ENCODE measurements at places on chromosomes 2 and 18.

GRCh38 chr2:25312958-25313710, 28.6 kb downstream of the DNMT3A start:
- peak; percentile 50 for DNase-seq

GRCh38 chr2:65799141-65799854, 366.9 kb upstream of the SPRED2 start:
- no peak for DNase-seq

DNA sequence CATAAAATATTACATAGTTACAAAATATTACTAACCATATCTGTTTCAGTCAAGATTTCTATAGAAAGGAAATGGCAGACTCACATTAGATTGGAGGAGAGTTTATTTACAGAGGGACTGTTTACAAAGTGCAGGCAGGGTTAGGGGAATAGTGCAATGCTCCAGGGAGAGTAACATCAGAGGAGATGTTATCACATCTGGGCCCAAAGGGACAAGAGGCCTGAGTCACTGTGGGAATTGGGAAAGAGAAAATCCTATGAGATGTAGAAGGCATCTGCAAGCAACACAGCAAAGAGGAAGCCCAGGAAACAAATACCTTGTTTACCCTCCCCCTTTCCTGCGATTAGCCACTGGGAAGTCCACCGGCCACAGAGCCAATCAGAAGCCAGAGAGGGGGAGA, 227.3 kb upstream of the TANK start:
- DNase-seq: no peak

DNA sequence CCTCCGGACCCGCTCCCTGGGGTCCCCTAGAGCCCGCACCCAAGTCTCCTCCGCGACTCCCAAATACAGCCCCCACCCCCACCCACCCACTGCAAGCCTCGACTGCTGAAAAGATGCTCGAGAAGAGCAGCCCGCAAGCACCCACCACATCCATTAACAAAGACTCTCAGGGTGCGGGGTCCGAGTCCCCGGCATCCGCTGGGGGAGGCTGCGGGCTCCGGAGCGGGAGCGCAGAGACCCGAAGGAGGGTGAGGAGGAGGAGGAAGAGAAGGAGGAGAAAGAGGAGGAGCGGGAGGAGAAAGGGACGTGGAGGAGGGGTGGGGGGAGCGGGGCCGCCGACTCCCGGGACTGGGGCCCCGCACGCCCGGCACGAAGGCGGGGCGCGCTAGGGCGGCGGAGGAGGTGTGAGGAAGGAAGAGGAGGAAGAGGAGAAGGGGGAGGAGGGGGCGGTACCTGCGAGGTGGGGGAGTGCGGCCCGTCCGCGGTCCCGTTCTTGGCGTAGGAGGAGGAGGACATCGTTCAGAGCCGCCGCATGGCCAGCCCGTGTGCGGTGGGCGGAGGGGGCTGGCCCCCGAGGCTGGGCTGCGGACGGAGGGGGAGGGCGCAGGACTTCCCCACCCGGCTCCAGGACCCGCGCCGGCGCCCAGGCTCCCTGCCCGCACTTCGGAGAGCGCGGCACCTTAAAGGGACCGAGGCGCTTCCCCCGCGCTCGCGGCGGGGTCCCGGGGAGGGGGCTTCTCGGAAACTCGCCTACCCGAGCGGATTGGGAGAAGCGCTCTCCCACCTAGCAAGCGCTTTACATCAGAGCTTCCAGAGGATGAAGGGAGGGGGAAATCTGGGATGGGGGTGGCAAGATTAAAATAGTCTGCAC, at the start of gene CACNB4:
Gene CACNB4 (minus strand): TSS at position 549 of the 871 bp plus-strand sequence.
- peak; percentile 16 for DNase-seq

GRCh38 chr18:23738151-23738550, 48.9 kb downstream of the LAMA3 start:
- DNase-seq: no peak

DNA sequence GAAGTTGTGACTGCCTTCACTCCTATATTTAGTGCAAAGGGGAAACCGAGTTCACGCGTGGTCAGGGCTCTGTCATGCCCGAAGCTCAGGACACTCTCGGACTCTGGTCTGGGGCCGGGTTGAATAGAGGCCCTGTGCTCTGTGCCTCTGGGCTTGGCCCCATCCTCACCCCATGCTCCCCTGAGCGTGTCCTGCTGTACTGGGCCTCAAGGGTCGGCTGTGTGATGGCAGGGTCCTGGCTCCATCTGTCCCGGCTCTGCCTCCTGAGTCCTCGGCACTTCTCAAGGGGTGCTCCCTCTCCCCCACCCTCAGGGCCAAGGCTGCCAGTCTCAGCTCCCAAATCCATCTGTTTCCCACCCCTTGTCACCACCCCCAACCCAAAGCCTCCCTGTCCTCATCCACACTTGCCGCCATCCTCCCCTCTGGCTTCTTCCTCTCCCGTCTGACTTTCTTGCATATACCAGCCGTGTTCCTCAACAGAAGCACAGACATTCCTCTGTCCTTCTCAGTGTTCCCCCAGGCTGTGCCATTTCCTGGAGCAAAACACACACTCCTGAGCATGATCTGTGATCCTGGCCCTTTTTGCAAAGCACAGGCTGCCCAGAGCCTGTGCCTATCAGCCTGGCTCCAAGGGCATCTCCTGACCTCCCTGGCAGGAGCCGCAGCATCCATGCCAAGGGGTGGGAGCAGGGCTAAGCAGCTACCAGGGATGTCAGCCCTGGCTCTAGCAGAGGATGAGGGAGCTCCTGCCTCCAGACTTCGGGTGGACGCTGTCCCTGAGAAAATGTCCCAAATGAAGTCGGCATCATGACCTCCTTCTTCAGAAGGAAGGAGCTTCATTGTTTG, 64.2 kb upstream of the OTOS start:
- no peak for DNase-seq

DNA sequence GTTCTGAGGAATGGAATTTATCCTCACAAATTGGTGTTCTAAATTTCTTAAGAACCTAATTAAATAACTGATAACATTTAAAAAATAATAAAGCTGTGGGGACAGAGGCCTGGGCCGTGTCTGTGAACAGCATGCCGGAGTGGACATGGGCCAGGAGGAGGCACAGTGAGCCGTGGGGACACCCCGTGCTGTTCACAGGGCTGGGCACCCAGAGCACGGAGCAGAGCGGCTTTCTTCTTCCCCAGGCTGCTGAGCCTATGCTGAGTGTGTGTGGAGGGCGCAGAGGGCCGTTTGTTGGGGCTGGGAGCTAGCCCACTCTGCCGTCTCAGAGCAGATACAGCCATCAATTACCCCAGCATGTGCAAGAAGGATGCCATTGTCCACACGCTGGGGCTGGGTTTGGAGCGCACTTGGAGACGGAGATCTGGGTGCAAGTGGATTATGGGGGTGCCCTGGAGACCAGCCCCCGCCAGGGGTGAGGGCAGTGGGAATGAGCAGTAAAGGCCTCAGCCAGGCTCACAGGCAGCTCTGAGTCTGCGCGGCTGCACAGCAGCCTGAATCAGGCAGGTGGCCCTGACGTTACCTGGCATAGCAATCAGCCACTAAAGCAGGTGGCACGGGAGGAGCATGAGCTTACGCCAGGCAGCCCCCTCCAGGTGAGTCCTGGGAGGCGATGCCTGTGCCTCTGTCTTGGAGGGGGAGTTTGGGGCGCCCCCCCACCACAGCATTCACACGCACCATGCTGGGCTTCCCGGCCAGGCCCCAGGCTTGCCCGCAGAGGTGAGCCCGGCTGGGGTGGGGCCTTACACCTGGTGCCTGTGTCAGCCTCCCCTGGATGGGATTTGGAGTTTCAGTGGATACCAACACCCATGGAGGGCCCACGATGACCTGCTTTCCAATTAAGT, 52.1 kb upstream of the SLC66A3 start:
- DNase-seq: no peak

DNA sequence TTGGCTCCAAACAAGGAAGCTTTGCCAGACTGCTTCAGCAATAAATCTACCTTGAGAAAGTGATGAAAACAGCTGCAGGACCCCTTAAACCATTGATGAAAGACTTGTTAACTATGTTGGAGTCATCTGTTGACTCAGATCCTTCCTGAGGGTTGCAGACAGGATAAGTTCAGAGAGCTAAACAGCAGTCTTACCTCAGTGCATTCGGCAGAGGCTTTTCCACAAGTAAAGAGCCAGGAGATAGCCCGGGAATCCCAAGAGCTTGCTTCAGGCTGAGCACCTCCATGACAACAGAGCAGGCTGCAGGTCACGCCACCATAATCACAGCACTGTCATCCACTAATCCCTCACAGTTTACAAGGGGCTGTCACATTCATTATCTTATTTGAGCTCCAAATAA, 23.7 kb downstream of the KIAA2012 start:
- no peak for DNase-seq

DNA sequence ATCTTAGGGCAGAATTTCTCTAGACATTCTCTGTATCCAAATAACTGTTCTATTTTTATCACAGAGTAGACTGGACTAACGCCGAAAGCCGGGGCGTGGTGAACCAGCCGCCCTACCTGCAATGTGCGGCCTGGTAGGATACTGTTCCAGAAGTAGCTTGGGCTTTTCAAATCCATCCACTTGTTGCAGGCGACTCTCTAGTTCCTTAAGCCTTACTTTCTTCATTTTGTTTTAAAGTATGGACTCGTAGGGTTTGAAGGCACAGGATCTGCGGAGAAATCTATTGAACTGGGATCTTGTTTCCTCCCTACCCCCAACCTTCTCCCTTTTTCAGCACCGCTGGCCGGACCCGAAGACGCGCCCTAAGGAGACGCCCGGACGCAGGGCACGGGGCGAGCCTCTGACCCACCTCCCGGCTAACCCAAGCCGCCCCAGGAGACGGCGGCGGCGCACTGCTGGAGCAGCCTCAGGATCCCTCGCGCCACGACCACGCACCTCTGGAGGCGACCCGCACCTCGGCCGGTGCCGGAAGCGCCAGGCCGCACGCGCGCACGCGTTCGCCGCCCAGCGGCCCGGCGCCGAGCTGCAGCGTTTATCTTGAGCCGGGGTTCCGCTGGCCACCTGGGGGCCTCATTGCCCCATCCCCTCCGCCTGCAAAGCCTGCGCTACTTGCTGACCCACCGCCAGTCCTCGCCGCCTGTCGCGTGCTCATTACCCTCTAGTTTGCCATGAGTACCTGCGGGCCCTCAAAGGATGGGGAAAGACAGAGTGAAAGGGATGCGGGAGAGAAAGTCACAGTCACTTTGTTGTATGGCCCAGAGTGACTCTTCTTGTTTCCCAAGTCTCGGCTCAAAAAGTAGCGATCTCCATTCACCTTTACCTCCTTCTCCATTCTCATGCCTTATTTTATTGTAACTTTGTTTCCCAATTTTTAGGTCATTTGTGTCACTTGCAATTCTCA, at the start of gene METTL5:
Gene METTL5 (minus strand): TSS at position 533 of the 961 bp plus-strand sequence. CDS start 308 bp downstream, at position 225.
- peak; percentile 85 for DNase-seq

GRCh38 chr2:51120754-51121280, 88.9 kb upstream of the NRXN1 start:
- no peak for DNase-seq

- no peak for DNase-seq
Measured at GRCh38 chr18:24860978-24861680, 400.7 kb downstream of the HRH4 start.

DNA sequence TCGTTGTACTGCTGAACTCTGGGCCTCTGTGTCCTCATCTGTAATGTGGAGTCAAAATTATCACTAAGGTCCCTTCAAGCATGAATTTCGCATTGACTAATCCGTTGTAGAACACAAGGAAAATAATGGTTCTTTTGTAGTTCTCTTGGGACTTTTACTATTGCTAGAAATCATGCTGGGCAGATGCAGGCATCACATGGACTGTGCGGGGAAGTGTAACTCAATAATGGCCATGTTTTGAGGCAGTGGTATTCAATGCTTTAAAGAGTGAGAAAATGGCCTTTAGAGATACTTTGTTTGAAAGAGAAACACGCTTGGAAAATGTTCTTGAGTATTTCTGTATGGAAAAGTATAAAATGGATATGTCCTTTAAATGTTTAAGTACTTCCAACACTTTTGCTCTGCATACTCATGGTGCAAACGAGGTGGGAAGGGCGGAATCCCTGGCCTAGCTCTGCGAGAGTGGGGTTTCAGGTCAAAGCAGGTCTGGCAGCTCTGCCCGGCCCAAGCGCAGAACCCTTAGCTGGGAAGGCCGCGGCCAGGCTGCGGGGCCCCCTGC, 117.3 kb upstream of the MSTN start:
- no peak for DNase-seq

DNA sequence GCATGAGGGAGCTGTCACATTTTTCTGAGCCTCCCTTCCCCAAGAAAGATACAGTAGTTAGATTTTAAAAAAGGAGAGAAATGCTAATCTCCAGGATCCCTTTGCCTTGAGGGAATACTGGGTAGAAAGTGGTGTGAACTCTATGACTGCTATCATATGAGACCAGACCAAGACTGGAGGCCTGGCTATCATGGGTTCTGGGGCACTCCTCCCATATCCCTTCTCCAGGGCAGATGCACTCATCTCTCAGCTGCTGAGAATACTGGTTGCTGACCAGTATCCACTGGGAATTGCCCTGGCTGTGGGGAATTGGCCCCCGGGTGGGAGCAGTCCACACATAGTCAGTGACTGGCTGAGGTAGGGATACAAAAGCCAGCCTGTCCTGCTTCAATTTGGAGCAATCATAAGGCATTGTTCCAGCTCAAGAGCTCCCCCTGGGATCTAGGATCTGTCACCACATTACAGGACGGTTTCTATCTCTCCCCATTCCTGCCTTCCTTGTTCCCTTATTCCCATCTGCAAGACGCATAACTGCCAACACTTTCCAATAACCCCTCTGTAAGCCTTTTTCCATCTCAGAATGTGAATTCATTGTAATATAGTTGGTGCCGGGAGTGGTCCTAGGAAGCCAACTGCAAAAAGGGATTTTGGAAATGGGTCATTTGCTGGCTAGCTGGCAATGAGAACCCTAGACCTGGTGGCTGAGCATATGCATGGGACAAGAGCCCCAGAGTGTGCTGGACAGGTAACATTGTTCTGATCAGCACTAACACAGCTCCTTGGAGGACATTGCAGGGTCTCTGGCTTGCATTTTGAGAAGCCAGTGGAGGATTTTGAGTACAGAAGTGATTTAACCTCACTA, 35.4 kb upstream of the REEP1 start:
- peak; percentile 20 for DNase-seq

GRCh38 chr18:34083910-34084535, 140.7 kb downstream of the NOL4 start:
- DNase-seq: no peak

DNA sequence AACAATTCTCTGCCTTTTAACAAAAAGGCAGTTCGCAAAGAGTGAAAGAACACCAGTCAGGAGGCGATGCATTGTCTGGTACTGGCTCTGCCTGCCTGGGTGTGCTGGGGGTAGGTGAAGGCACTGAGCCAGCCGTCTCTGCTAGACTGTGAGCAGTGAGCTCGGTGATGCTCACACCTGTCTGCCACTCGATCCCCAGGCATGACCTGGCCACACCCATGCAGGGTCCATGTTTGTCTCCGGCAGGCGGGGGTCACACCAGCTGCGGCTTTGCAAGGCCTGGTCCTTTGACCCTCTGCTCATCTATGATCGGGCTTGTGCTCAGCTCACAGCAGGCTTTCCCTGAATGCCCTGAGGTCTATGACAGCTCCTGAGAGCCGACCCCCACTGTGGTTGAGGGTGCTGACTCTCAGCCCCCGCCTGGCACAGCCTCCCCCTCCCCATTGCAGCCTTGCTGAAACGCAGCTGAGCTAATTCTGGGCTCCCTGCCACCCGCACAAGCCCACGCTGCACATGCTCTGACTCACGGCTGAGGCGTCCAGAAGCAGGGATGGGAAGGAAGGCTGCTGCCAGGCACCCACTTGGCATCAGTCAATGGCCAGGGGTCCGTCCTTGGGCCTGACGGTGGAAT, 23.7 kb downstream of the CRACDL start:
- DNase-seq: no peak

GRCh38 chr2:227881866-227882517, 10.6 kb downstream of the DAW1 start:
- no peak for DNase-seq

GRCh38 chr2:205936446-205936845, 149.5 kb downstream of the INO80D start:
- DNase-seq: no peak

- DNase-seq: peak; percentile 96
Measured at GRCh38 chr18:36129300-36130038, at the start of the genes ELP2 and SLC39A6. TSS of gene ELP2 (plus strand) at chr18:36129899. CDS start at chr18:36129934, 35 bp downstream. TSS of gene SLC39A6 (minus strand) at chr18:36129340. CDS start at chr18:36127007, 2,333 bp downstream.

Data from activated naive CD8-positive, alpha-beta T cell treated with anti-CD3 and anti-CD28 coated beads, Interleukin-2, amount 50 U/mL, for 24 hours (primary cell).